Foreskin fibroblast (primary cell): ENCODE measurements at places on chromosomes 7 and 10.

GRCh38 chr7:131735101-131735500 is 178.7 kb upstream of the PODXL start:
- DNase-seq, result no peak

DNA sequence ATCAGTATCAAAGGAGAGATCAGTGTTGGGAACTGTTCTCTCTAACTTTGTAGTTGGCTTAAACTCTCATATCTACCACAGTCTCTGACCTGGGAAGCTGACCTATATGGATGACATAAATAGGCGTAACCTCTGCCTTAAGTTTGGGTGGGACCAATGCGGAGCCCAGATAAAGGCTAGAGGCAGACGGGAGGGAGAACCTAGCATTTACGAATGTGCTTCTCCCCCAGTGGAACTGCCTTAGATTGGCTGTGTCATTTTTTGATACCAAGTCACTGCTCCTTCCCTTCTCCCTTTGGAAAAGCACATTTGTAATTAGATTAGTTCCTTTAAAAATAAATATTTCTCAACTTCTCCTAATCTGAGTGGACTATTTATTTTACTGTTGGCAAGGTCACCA is 23.7 kb upstream of the LRRN3 start:
- DNase-seq, result no peak

- peak; percentile 39 for DNase-seq
Measured at GRCh38 chr7:12257582-12257981, 46.5 kb downstream of the TMEM106B start.

GRCh38 chr10:117694190-117694589 is 151.6 kb downstream of the EMX2 start:
- no peak for DNase-seq

GRCh38 chr7:29765490-29765889 is 40.8 kb upstream of the WIPF3 start:
- DNase-seq, result no peak

GRCh38 chr10:102306710-102307109 is 61.4 kb downstream of the GBF1 start:
- no peak for DNase-seq

DNA sequence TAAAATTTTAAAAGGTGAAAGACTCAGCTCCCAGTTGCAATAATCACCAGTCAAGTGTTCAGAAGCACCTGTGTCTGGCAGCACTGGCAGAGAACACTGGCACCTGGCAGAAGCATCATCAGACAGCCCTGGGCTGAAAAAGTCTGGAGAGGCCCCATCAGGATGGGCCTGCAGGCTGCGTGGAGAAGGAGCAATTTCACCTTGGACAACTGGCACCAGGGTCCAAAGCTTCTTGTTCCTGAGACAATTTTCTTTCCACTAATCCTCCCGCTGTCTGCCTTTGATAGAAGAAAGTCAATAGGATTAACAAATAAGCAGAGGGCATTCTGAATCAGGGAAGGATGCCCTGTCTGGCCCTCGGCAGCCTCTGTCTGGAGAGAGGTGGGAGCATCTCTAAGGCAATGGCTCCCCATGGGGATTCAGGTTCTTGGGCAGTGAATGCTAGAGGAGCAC is 6.5 kb downstream of the COBL start:
- no peak for DNase-seq

- no peak for DNase-seq
Measured at GRCh38 chr10:15158448-15158847, 10.0 kb downstream of the NMT2 start.

DNA sequence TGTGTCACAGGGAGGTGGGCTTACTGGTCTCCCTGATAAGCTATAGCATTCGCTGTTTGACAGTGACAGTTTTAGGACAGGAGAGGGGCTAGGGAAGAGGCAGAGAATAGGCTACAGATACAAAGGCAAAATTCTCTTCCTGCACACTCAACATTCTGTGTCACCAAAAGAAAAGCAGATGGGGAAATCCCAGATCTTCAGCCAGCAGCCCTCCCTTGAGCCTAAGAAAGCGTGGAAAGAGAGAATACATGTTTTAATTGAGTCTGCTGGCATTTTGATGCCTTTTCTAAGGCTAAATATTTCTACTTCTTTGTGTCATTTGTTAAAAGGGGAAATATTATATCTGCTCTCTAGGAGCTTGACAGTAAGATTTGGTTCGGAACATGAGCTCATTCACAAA is 247.0 kb downstream of the TRIL start:
- DNase-seq, result no peak
